ENCODE measurements at places on chromosomes 5 and 9.
A peak's percentile ranks its signal among the peaks of the same experiment; 100 is the strongest.

DNA sequence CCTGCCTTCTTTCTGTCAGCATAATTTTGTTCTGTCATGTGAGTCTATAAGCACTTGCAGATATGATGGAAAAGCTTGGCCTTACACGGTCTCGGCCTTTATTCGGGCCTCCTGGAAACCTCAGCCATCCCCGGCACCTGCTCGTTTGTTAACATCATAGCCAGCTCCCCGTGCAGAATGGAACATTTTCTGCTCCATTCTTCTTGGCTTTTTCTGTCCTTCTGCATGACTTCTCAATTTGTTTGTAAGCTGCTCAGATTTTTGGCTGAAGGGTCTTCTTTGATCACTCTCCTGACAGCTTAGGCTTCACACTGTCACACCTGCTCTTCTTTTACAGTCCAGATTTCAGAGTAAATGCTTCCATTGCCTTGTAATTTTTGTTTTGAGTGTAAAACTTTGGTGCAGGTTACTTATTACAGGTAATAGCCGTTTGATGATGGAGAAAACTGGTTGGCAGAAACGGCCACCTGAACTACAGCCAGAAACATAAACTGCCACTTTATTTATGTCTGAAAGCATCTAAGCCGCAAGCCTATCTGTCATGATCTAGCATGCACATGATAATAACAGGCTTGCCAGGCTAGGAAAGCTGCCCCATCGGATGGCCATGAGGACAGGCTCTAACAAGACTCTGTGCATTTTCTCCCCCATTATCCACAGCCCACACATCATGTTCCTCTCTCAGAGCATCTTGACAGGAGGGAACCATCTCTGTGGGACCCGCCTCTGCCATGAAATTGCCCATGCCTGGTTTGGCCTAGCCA is 197.0 kb downstream of the AOPEP start:
- no peak for DNase-seq

GRCh38 chr5:113578091-113578490 is 64.6 kb downstream of the YTHDC2 start:
- DNase-seq = no peak

- no peak for DNase-seq
Measured at GRCh38 chr9:93826209-93826608, 128.9 kb downstream of the BARX1 start.

DNA sequence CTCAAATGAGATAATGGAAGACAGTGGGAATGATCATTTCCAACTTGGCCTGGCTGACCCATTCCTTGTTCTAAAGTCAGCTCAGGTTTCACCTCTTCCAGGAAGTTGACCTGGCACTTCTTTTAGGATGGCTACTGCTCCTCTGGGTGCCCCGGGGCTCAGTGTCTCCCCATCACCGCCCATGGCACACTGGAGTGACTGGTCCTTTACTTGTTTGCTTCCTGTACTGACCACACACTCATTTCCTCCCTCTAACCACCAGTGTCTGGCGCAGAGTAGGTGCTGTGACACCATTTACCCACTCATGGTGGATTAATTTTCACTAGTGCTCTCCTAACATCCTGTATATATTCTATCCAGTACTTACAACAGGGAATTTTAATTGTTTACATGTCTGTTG is 183.5 kb downstream of the CDK5RAP2 start:
- DNase-seq = no peak

DNA sequence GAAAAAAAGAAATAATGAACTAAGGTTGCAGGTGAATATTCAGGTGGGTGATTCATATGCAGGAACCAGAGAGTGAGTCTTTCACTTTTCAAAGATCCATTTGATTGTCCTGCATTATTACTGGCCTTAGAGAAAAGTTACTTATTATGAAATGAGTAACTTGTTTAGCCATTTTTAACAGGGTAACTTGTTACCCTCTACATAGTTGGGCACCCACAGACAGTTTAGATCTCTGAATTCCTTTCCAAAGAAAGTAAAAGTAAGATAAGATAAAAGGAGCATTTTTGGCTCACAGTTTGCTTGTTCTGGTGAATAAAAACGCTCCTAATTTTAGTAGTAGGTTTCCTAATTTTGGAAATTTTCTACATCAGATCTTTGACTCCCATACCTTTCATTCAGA is 54.1 kb upstream of the DAB2 start:
- DNase-seq = no peak

GRCh38 chr5:43121913-43122484 is 1.3 kb downstream of the ZNF131 start:
- peak; percentile 17 for DNase-seq

DNA sequence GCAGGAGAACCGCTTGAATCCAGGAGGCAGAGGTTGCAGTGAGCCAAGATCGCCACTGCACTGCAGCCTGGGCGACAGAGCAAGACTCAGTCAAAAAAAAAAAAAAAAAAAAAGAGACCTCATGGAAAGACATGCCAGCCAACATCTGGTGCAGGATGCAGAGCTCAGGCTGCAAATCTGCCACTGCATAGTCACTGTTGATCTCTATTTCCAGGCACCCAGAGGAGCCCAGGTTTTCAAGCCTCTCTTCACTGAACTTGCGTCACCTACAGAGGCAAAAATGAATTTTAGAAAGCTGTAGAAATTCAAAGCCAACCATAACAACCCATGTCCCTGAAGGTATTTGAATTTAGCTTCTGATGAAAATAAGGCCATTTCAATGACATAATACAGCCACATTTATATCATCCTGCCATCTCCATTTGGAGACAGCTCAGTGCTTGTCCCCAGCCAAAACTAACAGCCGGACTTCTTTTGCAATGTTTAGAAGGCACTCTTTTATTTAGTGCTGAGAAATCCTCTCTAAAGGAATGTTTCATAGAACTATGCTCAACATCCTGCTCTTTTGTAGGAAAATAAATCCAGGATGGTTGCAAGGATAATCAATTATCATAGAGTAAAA is 113.3 kb downstream of the SNX18 start:
- no peak for DNase-seq

DNA sequence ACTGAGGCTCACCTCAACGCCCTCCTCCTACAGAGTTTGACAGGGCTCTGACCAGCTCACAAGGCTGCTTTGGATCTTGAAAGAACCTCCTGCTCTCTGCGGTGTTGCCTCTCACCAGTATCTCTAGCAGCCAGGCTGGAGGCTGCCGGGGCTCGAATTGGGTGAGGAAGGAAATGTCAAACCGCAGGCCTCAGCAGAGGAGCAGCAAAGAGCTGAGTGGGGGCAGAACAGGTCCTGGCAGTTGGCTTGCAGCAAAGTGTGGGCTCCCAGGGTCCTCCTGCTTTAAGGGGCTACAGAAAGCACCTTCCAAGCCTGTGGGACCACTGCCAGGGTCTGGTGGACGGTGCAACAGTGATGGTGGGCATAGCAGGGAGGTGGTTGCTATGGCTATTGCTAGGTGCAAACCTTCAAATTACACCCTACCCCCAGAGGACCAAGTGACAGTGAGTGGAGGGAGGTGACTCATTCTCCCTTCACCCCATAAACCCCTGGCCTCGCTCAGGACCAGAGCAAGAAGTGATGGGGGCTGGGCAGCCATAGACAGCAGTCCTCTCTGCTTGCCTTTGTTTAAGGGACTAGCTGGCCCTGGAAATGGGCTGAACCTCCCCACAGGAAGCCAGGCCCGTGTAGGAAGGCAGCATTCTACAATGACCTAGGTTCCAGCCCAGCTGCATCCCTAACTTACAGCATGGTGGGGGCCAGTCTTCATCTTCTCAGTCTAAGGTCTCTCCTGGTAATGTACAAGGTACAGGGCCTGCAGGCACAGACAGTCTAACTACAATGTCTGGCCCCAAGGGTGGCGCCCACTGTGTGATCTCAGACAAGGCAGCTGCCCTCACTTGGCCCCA is 18.7 kb downstream of the LCP2 start:
- DNase-seq = no peak

DNA sequence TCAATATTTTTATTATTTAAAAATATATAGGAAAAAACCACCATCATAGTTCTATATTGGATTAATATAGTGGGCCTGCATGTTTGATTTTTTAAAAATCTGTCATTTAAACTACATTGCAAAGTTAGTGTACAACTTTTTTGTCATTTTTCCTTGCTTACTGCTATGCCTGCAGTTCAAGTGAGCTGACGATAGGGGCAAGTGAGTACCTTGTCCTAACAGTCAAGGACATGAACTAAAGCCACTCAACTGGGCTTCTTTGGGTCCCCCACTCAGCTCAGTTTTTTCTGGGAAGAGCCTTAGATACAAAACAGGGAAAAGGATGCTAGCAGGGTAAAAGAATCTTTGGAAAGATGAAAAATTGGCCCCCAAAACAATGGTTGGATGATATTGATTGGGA is 269.9 kb downstream of the MAN2A1 start:
- DNase-seq = no peak

- no peak for DNase-seq
Measured at GRCh38 chr9:69149321-69149807, 24.7 kb upstream of the TJP2 start.

- DNase-seq = no peak
Measured at GRCh38 chr9:27880635-27881034, 307.4 kb upstream of the C9orf72 start.

DNA sequence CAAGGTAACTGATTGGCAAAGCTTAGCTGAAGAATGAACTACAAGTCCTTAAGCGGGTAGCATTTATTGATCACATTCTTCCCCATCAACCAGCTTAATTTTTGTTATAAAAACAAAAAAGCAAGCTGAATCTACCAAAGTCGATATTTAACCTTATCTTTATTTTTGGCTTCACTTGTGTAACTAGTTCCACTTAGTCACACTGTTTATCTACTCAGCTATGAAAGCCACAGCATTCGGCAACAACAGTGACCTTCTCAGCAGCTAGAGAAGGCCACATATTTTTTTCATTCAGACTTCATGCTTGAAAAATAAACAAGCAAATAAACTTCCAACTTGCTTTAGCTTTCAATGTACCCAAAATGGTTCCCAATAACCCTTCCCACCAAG is 69.4 kb downstream of the KLHL3 start:
- no peak for DNase-seq

GRCh38 chr9:127947841-127948710 is 10.4 kb upstream of the DPM2 start:
- DNase-seq = no peak

DNA sequence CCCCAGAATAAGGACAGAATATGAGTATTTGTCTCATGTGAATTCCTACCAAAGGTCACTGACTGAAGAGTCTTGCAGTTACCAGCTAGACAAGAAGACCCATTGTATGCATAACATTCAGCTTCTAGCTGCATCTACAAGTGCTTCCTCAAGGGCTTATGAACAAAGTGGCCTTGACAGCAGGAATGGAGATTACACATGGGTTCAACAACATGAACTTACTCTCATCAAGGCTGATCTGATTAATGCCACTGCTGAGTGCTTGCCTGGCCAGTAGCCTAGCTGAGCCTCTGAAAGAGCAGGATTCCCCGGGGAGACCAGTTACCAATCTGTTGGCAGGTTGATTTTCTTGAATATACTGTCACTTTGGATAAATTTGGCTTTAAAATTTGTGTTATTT is 76.7 kb upstream of the CHD1 start:
- no peak for DNase-seq

- DNase-seq = no peak
Measured at GRCh38 chr5:145830594-145830993, 4.5 kb downstream of the PRELID2 start.

- DNase-seq = no peak
Measured at GRCh38 chr9:33988219-33988890, 60.3 kb downstream of the UBAP2 start.

DNA sequence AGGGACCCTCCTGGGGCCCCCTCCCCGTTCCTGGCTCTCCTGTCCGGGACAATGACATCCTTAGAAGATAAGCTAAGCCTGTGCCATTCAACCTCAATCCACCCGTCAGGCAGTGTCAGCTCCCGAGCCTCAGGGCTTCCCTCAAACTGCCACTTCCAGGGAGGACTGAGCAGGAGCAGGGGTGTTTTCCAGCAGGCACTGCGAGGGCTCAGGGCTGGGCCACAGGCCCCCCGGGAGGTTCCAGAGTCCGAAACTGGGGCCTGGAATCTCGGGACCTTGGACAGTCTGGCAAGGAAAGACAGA is 26.2 kb downstream of the LHX3 start:
- no peak for DNase-seq

DNA sequence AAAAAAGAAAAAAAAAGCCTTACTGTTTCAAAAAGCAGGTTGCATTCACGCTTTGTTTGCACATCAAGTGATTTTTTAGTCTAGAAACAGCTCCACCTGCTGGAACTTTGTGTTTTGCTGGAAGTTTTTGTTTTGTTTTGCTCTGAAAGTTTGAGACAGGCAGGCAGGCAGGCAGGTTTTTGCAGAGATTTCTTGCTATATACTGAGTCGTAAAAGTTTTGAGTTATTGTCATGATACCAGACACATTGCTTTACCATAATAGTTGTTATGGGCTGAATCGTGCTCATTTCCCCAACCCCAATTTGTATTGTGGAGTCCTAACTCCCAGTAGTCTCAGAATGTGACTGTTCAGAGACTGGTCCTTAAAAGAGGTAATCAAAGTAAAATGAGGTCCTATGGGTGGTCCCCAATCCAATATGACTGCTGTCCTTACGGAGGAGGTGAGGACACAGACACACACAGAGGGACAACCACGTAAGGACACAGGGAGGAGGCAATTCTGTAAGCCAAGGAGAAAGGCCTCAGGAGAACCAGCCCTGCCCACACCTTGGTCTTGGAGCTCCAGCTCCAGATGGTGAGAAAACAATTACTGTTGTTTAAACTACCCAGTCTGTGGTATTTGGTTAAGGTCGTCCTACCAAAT is 20.9 kb downstream of the OR2Y1 start:
- no peak for DNase-seq

GRCh38 chr5:168663276-168664004 is 84.3 kb upstream of the PANK3 start:
- DNase-seq = no peak

DNA sequence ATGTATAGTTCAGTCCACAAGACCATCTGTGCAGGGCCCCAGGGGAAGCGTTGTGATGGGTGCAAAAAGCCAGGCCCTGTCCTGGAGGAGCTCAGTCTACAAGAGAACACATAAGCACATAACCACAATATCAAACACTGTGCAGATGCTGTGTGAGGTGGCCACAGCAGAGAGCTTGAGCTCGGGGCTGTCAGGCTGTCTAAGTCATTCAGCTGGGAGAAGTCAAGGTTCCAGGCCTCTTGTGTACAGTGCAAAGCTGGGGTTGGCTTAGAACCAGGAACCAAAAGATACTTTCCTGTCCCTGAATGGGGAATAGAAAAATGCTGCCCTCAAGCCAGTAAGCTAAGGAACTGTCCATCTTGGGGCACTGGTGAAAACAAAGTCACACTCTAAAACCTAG is 75.0 kb downstream of the PRDM6 start:
- no peak for DNase-seq

GRCh38 chr9:81649475-81650240 is 39.7 kb downstream of the TLE1 start:
- no peak for DNase-seq

GRCh38 chr9:17134396-17135294 is at the start of gene CNTLN:
Gene CNTLN (plus strand): TSS chr9:17135040. CDS start chr9:17135066, 26 bp downstream.
- DNase-seq = peak; percentile 78

- DNase-seq = no peak
Measured at GRCh38 chr5:77309140-77309539, 98.7 kb downstream of the PDE8B start.

- DNase-seq = no peak
Measured at GRCh38 chr5:131423056-131423455, 159.2 kb downstream of the CDC42SE2 start.

- no peak for DNase-seq
Measured at GRCh38 chr9:928363-929042, 48.0 kb upstream of the DMRT3 start.

- DNase-seq = no peak
Measured at GRCh38 chr5:127650649-127651048, 1.8 kb downstream of the CTXN3 start.

- no peak for DNase-seq
Measured at GRCh38 chr9:83503866-83504265, 34.3 kb downstream of the FRMD3 start.

GRCh38 chr9:37246826-37247225 is 126.5 kb downstream of the ZCCHC7 start:
- DNase-seq = no peak
